ENCODE measurements at places on chromosomes 2 and 18.

DNA sequence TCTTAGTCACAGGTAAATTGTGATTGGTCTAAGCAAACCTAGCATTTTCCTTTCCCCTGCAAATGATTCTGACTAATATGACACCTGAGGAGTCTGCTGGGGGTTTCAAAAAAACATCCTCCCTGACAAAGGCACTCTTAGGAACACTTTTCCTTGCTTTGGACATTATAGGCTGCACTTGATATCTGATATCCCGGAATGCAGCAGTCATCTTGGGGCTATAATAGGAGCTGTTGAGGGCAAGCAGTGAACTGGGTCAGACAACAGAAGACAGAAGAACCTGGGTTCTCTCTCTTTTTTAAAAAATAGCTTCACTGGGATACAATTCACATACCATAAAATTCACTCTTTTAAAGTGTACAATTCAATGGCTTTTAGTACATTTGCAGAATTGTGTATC lies 229.3 kb downstream of the RAB3GAP1 start:
- H3K27me3 ChIP-seq: no peaks in the 10 kb centered on the region
- H3K4me3 ChIP-seq: no peak overlapping the region
- no peak for DNase-seq
- no peak overlapping the region for H3K27ac ChIP-seq
- no peaks in the 10 kb centered on the region for H3K4me1 ChIP-seq

DNA sequence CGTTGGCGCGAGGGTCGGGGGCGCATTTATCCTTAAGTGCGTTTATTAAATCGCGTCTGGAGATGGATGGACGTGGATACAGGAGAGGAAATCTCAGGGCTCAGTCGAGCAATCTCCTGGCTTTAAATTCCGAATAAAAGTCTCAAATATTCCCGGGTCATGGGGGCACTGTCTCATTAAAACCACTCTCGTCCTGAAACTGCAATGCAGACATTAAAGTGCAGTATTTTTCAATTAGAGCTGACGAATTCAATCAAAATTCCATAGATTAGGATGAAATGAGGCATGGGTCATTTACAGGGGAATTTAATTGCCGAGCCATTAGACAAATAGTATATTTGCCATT lies 10.7 kb upstream of the GBX2 start:
- no peaks in the 10 kb centered on the region for H3K27me3 ChIP-seq
- H3K27ac ChIP-seq: peak overlapping the region; percentile 15
- H3K4me1 ChIP-seq: peaks cover 14% of the 10 kb centered on the region

DNA sequence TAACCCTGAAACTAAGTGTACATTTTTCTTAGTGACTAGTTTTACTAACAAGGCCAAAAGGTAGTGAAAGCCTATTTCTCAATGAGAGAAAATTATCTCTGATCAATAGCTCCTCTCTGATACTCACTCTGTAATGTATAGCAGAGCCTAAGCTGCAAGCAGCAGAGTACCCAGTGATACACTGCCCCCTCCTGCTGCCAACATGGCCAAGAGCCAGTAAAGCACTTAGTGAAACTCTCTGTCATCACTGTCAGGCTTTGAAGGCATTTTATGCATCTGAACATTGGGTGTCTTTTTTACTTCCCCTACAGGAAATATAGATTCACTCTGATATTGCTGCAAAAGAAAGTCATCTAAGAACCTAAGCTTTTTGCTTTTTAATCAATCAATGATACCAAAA lies 784.1 kb upstream of the CDH7 start:
- no peak overlapping the region for H3K27ac ChIP-seq
- no peaks in the 10 kb centered on the region for H3K27me3 ChIP-seq
- H3K4me1 ChIP-seq: no peaks in the 10 kb centered on the region
- peak; percentile 39 for DNase-seq
- H3K36me3 ChIP-seq: no peaks in the 10 kb centered on the region

DNA sequence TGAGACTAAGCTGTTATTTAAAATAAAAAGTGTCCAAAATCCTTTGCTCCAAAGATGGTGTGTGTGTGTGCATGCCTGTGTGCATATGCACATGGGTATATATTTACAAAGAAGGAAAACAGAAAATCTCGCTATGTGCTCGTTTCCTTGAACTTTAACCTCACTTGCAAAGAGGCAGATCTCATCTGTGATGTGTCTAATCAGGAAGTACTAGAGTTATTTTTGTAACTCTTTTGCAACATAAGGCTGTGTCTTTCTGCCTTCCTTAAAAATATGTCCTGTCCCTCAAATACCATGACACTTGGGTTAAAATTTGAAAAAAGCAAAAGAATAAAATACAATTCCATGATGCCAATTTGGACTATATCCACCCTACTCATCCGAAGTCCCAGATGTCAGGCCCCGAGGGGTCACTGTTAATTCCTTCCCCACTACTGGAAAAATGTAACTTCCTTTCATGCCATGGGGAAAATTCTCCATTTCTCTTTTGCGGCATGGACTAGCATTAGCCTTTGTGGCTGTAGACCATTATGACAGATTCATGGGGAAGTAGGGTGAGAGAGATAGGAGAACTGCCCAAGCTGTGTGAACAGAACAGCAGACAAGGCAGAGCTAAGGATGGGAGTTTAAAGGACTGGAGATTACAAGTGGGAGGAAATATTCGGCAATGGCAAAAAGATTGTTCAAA lies 191.3 kb downstream of the MYO1B start:
- H3K36me3 ChIP-seq: no peaks in the 10 kb centered on the region
- no peak overlapping the region for H3K4me3 ChIP-seq
- H3K4me1 ChIP-seq: no peaks in the 10 kb centered on the region
- DNase-seq: no peak
- H3K27me3 ChIP-seq: no peaks in the 10 kb centered on the region
- no peak overlapping the region for H3K27ac ChIP-seq

All from PC-3 (cell line).